ENCODE measurements at places on chromosomes 12 and 14. TPM values are rescaled to one million over a fixed set of nuclear protein-coding genes. Genes with fewer than 3 reads are reported as not detected.

SSPN gene
- 0.54 TPM for total RNA-seq

PTPRO gene
- total RNA-seq: not detected

RPGRIP1 gene
- total RNA-seq: 0.23 TPM

C12orf54 gene
- total RNA-seq: not detected

PRH2 gene
- total RNA-seq: not detected

TSPAN8 gene
- 0.67 TPM for total RNA-seq

DHRS2 gene
- total RNA-seq: 5.7 TPM
